ENCODE measurements at places on chromosomes 1 and 21. TPM values are rescaled to one million over a fixed set of nuclear protein-coding genes. Genes with fewer than 3 reads are reported as not detected.

Gene METTL13
- total RNA-seq: 38.5 TPM

Gene S100A7
- total RNA-seq: not detected

Gene RNU1-4
- total RNA-seq: 2,224 TPM

Gene KLF17
- under 0.01 TPM for total RNA-seq

Gene ELF3
- total RNA-seq: under 0.01 TPM

Gene NBPF4
- not detected for total RNA-seq

Gene PTPN22
- total RNA-seq: 0.75 TPM
